ENCODE measurements at places on chromosomes 4 and X.

- H3K27ac ChIP-seq = no peak overlapping the region
- H3K36me3 ChIP-seq = no peaks in the 10 kb centered on the region
- DNase-seq = no peak
These were observed 331.6 kb downstream of the BCOR start for GRCh38 chrX:39766085-39766726.

DNA sequence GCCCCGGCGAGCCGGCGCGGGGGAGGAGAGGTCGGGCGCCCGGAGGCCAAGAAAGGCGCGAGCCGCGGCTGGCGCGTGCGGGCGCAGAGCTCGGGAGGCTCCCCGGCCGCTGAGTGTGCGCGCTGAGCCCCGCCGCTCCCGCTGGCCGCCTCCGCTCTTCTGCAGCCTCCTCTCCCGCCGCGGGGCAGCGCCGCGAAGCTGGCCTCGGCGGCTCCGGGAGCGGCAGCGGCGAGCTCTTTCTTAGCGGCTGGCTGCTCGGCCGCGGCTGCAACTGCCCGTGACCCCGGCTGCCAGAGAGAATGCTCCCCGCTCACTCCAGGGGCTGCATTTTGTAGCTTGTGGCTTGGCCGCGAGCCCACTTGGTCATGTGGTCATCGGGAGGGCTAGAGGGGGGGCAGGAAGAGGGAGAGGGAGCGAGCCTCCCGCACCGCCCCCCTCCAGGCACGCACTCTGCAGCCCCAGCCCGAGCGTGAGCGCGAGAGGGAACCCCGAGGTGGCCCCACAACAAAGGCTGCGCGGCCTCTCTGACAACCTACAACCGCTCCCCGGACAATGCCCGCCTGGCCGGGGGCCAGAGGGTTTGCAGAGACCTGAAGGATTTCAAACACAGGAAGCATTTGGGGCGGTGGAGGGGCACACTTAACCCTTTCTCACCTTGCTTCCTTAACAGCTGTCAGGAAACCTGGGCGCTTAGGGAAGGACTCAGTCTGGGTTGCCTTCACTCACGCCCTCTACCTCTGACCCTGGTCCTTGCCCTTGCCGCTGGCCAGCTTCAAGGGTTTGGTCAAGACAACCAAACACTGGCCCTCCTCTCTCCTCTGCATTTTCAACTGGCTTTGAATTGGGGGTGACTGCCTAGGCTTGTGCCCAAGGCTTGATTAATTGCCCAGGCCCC, at the start of gene APLN:
APLN (minus strand) TSS at position 305 of the 895 bp plus-strand sequence. CDS start 326 bp downstream, outside the sequence.
- no peak for DNase-seq
- H3K27me3 ChIP-seq = peaks cover 11% of the 10 kb centered on the region
- peaks cover 13% of the 10 kb centered on the region for H3K4me1 ChIP-seq
- H3K27ac ChIP-seq = no peak within 1 kb of the TSS

DNA sequence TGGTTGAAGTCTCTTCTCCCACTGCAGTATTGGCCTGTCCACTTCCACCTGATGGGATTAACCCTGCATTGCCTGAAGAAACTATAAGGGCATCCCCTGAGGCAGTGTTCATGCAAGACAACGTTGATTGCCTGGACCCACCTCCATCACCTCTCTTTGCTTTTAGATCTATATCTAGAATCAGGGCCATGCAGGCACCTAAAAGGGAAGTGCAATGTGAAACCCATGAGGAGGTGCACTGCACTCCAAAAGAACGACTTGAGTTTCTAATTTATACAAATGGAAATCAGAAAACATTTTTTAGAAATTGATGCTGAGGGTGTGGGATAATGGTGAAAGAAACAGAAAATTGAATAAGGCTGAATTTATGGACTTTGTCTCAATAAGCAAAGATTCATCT, 694.4 kb downstream of the TRAM1L1 start:
- no peak for DNase-seq
- H3K27me3 ChIP-seq = no peaks in the 10 kb centered on the region
- H3K36me3 ChIP-seq = no peaks in the 10 kb centered on the region

- no peaks in the 10 kb centered on the region for H3K27me3 ChIP-seq
- no peaks in the 10 kb centered on the region for H3K4me1 ChIP-seq
- no peak for DNase-seq
- no peak overlapping the region for H3K4me3 ChIP-seq
These were observed 37.2 kb upstream of the BDH2 start for GRCh38 chr4:103136671-103137445.

GRCh38 chr4:113040793-113041192, 8.7 kb upstream of the ANK2 start:
- H3K27me3 ChIP-seq = no peaks in the 10 kb centered on the region
- no peaks in the 10 kb centered on the region for H3K4me1 ChIP-seq
- no peak overlapping the region for H3K4me3 ChIP-seq
- no peak overlapping the region for H3K27ac ChIP-seq
- no peaks in the 10 kb centered on the region for H3K36me3 ChIP-seq

GRCh38 chrX:46180258-46180687, 364.9 kb downstream of the ZNF674 start:
- DNase-seq = no peak
- H3K4me3 ChIP-seq = no peak overlapping the region
- H3K27me3 ChIP-seq = no peaks in the 10 kb centered on the region
- H3K4me1 ChIP-seq = no peaks in the 10 kb centered on the region
- H3K27ac ChIP-seq = no peak overlapping the region

- H3K27me3 ChIP-seq = peaks cover 4% of the 10 kb centered on the region
- H3K36me3 ChIP-seq = peaks cover 2% of the 10 kb centered on the region
- H3K4me3 ChIP-seq = no peak overlapping the region
- H3K27ac ChIP-seq = no peak overlapping the region
- no peaks in the 10 kb centered on the region for H3K4me1 ChIP-seq
These were observed 68.7 kb upstream of the ARX start for GRCh38 chrX:25084446-25084845.

GRCh38 chrX:10223781-10224180, 67.0 kb downstream of the CLCN4 start:
- H3K4me1 ChIP-seq = peaks cover 14% of the 10 kb centered on the region
- no peaks in the 10 kb centered on the region for H3K27me3 ChIP-seq
- H3K36me3 ChIP-seq = peaks cover 44% of the 10 kb centered on the region
- H3K27ac ChIP-seq = no peak overlapping the region

DNA sequence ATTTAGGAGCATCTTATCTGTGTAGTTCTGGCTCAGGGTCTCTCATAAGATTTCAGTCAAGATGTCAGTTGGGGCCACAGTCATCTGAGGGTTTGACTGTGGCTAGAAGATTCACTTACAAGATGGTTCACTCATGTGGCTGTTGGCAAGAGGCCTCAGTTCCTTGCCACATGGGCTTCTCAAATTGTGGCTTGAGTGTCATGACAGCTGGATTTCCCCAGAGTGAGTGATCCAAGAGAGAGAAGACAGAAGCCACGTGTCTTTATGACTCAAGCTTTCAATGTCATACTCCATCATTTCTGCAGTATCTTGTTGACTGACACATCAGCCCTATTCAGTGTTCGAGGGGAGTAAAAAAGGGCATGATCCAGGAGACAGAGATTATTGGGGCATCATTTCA, 131.3 kb upstream of the AP1S2 start:
- H3K27ac ChIP-seq = peak overlapping the region; percentile 17
- peaks cover 14% of the 10 kb centered on the region for H3K4me1 ChIP-seq
- H3K36me3 ChIP-seq = peaks cover 2% of the 10 kb centered on the region

DNA sequence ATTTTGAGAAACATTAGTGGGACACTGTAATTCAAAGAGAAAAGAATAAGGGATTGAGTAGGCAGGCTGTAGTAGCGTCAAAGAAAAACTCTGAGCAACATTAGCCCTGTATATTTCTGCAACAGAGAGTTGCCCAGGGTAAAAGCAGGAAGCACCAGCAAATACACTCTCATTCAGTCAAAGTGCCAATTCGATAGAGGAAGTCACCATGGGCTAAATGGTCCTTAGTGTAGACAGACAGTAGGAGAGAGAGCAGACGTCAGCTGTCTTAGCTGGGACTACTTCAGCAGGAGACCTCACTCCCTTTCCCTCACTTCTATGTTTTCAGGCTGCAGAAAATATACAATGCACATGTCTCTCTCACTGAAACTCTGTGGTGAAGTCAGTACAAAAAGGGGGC, 2073.8 kb upstream of the TENM3 start:
- no peaks in the 10 kb centered on the region for H3K36me3 ChIP-seq
- no peak overlapping the region for H3K4me3 ChIP-seq
- no peaks in the 10 kb centered on the region for H3K4me1 ChIP-seq
- no peak for DNase-seq
- H3K27me3 ChIP-seq = no peaks in the 10 kb centered on the region

- H3K27me3 ChIP-seq = no peaks in the 10 kb centered on the region
- DNase-seq = no peak
- peaks cover 11% of the 10 kb centered on the region for H3K4me1 ChIP-seq
- H3K4me3 ChIP-seq = no peak overlapping the region
These were observed 3.4 kb downstream of the UGT2B17 start for GRCh38 chr4:68572653-68573170.

- H3K36me3 ChIP-seq = no peaks in the 10 kb centered on the region
- H3K4me3 ChIP-seq = no peak overlapping the region
- no peak overlapping the region for H3K27ac ChIP-seq
- H3K27me3 ChIP-seq = no peaks in the 10 kb centered on the region
- H3K4me1 ChIP-seq = no peaks in the 10 kb centered on the region
- no peak for DNase-seq
These were observed 204.3 kb downstream of the PCDH7 start for GRCh38 chr4:30924495-30924894.

- peak overlapping the region; percentile 87 for H3K27ac ChIP-seq
- peaks cover 4% of the 10 kb centered on the region for H3K36me3 ChIP-seq
- no peaks in the 10 kb centered on the region for H3K27me3 ChIP-seq
- peaks cover 23% of the 10 kb centered on the region for H3K4me1 ChIP-seq
- peak overlapping the region; percentile 96 for H3K4me3 ChIP-seq
These were observed 1.5 kb downstream of the ELF4 start for GRCh38 chrX:130108647-130109428.

GRCh38 chrX:47358387-47359065, 11.9 kb upstream of the ZNF157 start:
- DNase-seq = no peak
- no peaks in the 10 kb centered on the region for H3K27me3 ChIP-seq

DNA sequence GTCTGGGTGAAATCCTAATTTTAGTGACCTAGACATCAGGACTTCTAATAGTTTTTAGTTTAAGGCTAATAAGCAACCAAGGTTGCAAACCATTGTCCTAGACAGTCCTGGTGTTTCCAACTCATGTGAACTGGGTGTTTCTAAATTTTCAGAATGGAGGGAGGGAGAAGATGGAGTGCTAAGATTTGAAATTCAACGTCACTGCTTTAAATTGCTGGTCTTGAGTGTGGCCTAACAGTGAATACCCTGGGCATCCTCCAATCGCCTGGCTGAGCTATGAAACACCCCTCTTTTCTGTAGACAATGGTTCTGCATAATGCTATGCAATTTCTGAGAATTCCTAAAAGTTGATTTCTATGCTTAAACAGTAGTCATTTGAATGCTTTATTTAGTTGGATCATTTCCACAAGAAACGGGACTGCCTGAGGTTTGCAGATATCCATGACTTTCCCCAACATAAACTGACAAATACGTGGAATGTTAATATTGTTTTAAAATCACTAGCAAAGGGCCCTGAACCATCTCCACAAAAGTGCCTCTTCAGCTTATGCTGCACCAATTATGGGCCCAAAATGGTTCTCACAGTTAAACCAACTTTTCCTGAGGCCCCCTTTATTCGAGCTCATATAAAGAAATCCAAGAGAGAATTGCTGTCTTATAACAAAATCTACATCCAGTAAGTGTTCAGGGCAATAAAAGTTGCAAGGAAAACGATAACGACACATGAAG, 1.1 kb downstream of the FBXL5 start:
- H3K4me1 ChIP-seq = peaks cover 22% of the 10 kb centered on the region
- H3K36me3 ChIP-seq = no peaks in the 10 kb centered on the region
- H3K27ac ChIP-seq = peak overlapping the region; percentile 95
- peak overlapping the region; percentile 93 for H3K4me3 ChIP-seq

- no peaks in the 10 kb centered on the region for H3K4me1 ChIP-seq
- DNase-seq = no peak
- H3K4me3 ChIP-seq = no peak overlapping the region
- H3K27ac ChIP-seq = no peak overlapping the region
These were observed 481.6 kb downstream of the PABPC4L start for GRCh38 chr4:133720001-133720400.

DNA sequence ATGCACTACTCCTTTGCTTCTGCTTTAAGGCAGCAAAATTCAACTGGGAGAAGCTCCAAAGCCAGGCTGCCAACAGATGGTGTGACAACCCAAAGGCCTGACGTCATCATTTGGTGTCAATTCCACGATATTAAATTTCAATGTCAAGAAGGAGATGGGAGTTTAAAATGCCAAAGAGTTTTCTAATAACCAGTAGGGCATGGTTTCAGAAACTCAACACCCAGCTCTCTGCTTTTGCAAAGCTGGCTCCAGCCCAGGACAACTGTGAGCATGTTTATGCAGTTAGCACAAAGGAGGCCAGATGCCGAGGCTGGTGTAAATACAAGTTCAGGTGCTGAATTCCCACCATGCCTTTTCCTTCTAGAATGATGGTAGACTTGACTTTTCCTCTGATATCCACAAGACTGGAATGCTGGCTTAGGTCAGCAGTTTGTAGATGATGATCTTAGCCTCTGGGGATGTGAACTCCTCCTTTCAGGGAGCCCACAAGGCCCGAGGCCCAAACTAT, 67.3 kb downstream of the AFAP1 start:
- H3K4me1 ChIP-seq = no peaks in the 10 kb centered on the region
- H3K36me3 ChIP-seq = no peaks in the 10 kb centered on the region
- no peak overlapping the region for H3K27ac ChIP-seq
- peaks cover 5% of the 10 kb centered on the region for H3K27me3 ChIP-seq

GRCh38 chrX:28487818-28488217, 99.4 kb upstream of the IL1RAPL1 start:
- H3K27me3 ChIP-seq = no peaks in the 10 kb centered on the region
- DNase-seq = no peak
- H3K4me1 ChIP-seq = no peaks in the 10 kb centered on the region
- H3K4me3 ChIP-seq = no peak overlapping the region
- H3K27ac ChIP-seq = no peak overlapping the region

- H3K4me1 ChIP-seq = no peaks in the 10 kb centered on the region
- no peak for DNase-seq
- no peak overlapping the region for H3K27ac ChIP-seq
- H3K36me3 ChIP-seq = no peaks in the 10 kb centered on the region
- H3K27me3 ChIP-seq = no peaks in the 10 kb centered on the region
These were observed 646.5 kb upstream of the ACTRT1 start for GRCh38 chrX:128698573-128699181.

- DNase-seq = no peak
- no peaks in the 10 kb centered on the region for H3K27me3 ChIP-seq
- no peaks in the 10 kb centered on the region for H3K4me1 ChIP-seq
- H3K27ac ChIP-seq = no peak overlapping the region
- no peak overlapping the region for H3K4me3 ChIP-seq
These were observed 90.3 kb downstream of the ARX start for GRCh38 chrX:24925430-24925829.

DNA sequence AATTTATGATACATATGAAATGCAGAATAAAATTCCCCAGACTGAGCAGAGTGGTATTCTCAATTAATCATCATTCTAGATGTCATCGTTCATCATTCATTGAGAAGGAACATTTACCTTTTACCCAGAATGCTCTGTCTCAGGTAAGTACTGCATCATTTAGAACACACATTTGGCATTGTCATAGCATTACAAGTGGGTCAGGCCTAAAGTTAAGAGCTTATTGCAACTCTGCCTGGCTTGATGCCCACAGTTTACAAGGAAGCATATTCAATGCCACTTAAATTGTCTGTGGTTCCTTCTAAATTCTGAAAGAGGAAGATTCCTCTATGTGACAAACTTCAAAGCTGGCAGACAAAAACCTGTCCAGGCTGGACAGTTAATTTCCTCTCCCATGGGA, 87.3 kb downstream of the CAMK2D start:
- peaks cover 4% of the 10 kb centered on the region for H3K36me3 ChIP-seq
- no peak for DNase-seq
- H3K4me1 ChIP-seq = peaks cover 24% of the 10 kb centered on the region
- H3K27me3 ChIP-seq = no peaks in the 10 kb centered on the region

GRCh38 chr4:159828687-159829086, 725.8 kb downstream of the RAPGEF2 start:
- no peaks in the 10 kb centered on the region for H3K4me1 ChIP-seq
- H3K4me3 ChIP-seq = no peak overlapping the region
- H3K27me3 ChIP-seq = no peaks in the 10 kb centered on the region
- no peak overlapping the region for H3K27ac ChIP-seq

Data from memory B cell (primary cell).